ENCODE measurements at places on chromosomes 6 and 20. TPM values are rescaled to one million over a fixed set of nuclear protein-coding genes. Genes with fewer than 3 reads are reported as not detected.

- no peak overlapping the region for H3K4me3 ChIP-seq
- H3K27me3 ChIP-seq = peaks cover 8% of the 10 kb centered on the region
- H3K4me1 ChIP-seq = peaks cover 27% of the 10 kb centered on the region
- H3K36me3 ChIP-seq = no peaks in the 10 kb centered on the region
Observed at GRCh38 chr20:43727980-43728590, 1.3 kb upstream of the GTSF1L start.

Gene VSTM2L
- total RNA-seq = not detected

DNA sequence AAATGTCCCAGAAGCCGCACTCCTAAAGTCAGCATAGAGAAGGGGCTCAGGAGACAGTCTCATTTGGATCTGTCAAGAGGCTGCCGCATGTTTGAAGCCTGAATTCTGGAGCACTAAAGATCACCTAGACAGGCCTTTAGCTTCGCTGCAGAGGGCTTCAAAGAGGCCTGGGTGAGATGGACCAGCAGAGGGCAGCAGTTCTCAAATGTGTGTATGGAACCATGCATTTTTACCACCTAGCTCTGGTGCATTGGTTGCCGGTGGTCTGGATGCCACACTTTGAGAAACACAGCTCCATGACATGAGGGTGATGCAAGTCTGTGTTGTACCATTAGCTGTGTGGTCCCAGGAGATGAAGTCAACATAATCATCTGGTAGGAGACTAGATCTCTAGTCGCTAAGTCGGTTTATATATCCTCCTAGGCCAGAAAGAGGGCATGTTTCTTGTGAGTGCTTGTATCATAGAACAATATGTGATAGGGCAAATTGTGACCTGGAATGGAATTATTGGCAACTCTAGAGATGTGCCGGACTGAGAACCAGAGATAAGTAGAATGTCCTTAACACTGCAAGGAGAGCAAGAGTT, 64.8 kb downstream of the KIAA0319 start:
- H3K27me3 ChIP-seq = no peaks in the 10 kb centered on the region
- peaks cover 23% of the 10 kb centered on the region for H3K4me1 ChIP-seq
- H3K4me3 ChIP-seq = no peak overlapping the region
- H3K27ac ChIP-seq = no peak overlapping the region
- H3K36me3 ChIP-seq = no peaks in the 10 kb centered on the region

- H3K36me3 ChIP-seq = no peaks in the 10 kb centered on the region
- no peak for DNase-seq
- H3K27ac ChIP-seq = no peak overlapping the region
- no peaks in the 10 kb centered on the region for H3K27me3 ChIP-seq
Observed at GRCh38 chr6:47235964-47236760, 73.5 kb downstream of the TNFRSF21 start.

- no peaks in the 10 kb centered on the region for H3K36me3 ChIP-seq
- no peak overlapping the region for H3K4me3 ChIP-seq
- H3K4me1 ChIP-seq = no peaks in the 10 kb centered on the region
- H3K27ac ChIP-seq = no peak overlapping the region
Observed at GRCh38 chr6:14386668-14387067, 269.1 kb downstream of the CD83 start.

DNA sequence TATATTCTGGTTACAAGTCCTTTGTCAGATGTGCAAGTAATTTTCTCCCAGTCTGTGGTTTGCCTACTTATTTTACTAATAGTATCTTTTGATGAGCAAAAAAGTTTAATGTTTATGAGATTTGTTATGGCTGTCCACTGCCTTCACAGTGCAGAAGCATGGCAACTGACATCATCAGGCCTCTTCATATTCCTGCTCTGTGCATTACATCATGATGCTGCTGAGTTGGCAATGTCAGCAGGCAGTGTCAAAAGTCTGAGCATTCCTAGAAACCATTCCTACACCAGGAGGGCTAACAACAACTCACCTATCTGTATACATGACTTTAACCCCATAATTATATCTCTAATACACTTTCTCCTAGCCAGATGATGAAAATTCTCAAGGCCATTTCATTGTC, 10.8 kb upstream of the OR2B2 start:
- no peak overlapping the region for H3K27ac ChIP-seq
- H3K4me3 ChIP-seq = no peak overlapping the region
- no peaks in the 10 kb centered on the region for H3K36me3 ChIP-seq
- H3K27me3 ChIP-seq = no peaks in the 10 kb centered on the region

Gene SLC26A8
- not detected for total RNA-seq

- peaks cover 36% of the 10 kb centered on the region for H3K36me3 ChIP-seq
- no peak overlapping the region for H3K4me3 ChIP-seq
- H3K4me1 ChIP-seq = peaks cover 12% of the 10 kb centered on the region
- DNase-seq = no peak
Observed at GRCh38 chr20:38245753-38246152, 14.8 kb downstream of the KIAA1755 start.

- DNase-seq = no peak
- H3K36me3 ChIP-seq = no peaks in the 10 kb centered on the region
- H3K4me3 ChIP-seq = no peak overlapping the region
Observed at GRCh38 chr6:115358616-115359015, 702.1 kb downstream of the FRK start.

DNA sequence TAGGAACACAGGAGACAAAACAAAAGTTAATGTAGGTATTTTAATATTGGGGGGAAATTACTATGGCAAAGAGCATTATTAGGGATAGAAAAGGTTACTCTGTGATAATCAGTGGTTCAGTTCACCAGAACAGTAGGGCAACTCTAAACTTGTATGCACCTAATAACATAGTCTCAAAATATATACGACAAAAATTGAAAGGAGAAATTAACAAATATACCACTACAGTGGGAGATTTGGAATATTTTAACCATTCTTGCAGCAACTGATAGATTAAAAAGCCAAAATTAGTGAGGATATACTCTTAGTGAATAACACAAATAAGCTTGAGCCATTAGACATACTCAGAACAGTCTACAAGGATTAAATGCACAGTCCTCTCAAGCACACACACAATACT, 11.0 kb downstream of the ARMC12 start:
- peaks cover 41% of the 10 kb centered on the region for H3K27me3 ChIP-seq
- peaks cover 6% of the 10 kb centered on the region for H3K36me3 ChIP-seq
- DNase-seq = no peak
- H3K4me1 ChIP-seq = no peaks in the 10 kb centered on the region
- H3K27ac ChIP-seq = no peak overlapping the region

Gene KIAA0408
- total RNA-seq = 2.0 TPM

Data from HFFc6 (cell line).